Neural progenitor cell (in vitro differentiated cells): ENCODE measurements at places on chromosomes 5 and 9.

DNA sequence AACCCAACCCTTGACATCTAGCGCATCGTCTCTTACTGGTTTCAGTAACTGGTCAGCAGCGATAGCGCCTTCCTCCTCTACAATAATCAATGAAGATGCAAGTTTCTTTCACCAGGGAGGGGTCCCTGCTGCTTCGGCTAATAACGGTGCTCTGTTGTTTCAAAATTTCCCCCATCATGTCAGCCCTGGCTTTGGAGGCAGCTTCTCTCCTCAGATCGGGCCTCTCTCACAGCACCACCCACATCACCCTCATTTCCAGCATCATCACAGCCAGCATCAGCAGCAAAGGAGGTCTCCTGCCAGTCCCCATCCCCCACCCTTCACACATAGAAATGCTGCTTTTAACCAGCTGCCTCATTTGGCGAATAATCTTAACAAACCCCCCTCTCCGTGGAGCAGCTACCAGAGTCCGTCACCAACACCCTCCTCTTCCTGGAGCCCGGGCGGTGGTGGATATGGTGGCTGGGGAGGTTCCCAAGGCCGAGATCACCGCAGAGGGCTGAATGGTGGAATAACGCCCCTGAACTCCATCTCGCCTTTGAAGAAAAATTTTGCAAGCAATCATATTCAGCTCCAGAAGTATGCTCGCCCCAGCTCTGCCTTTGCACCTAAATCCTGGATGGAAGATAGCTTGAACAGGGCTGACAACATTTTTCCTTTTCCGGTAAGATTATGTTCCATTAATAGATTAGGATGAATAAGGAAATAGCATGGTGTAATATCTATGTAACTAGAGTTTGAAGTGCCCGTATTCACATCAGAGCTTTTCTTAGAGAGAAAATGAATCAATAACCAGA, 2.2 kb downstream of the CPEB4 start:
- DNase-seq = peak; percentile 23

DNA sequence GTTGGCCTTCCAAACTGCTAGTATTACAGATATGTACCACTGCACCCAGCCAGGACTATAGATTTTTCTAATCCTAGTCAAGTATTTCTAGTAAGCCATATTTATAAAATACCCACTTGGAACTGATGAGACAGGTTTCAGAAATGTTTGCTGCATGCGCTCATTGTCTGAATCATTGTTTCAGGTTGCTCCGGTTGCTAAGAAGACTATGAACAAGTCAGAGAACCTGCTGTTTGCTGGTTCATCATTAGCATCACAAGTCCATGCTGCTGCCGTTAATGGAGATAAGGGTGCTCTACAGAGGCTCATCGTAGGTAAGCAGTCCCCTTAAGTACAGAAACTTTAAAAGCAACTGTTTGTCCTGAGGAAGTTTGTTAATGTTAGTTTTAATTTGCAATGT, 5.3 kb downstream of the INVS start:
- no peak for DNase-seq

DNA sequence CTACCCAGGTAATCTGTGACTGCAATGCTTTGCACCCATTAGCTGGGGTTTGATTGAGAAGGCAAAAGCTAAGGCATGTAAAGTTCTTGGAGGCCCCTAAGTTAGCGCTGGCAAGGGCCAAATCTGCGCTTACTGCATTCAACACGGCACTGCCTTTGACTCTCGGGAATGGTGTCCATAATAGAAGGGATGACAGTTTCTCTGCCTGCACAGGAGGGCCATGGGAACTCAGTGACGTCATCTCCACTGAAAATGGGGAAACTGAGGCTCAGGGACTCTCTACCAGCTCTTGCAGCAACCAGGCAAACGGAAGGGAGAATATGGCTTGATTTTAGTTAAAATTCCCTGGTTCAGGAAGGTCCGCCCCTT, 487 bp downstream of the SPATA24 start:
- DNase-seq = no peak

GRCh38 chr9:72674961-72675360, 153.6 kb downstream of the TMC1 start:
- no peak for DNase-seq

- no peak for DNase-seq
Observed at GRCh38 chr9:114893221-114894010, 37.0 kb downstream of the TNFSF8 start.

DNA sequence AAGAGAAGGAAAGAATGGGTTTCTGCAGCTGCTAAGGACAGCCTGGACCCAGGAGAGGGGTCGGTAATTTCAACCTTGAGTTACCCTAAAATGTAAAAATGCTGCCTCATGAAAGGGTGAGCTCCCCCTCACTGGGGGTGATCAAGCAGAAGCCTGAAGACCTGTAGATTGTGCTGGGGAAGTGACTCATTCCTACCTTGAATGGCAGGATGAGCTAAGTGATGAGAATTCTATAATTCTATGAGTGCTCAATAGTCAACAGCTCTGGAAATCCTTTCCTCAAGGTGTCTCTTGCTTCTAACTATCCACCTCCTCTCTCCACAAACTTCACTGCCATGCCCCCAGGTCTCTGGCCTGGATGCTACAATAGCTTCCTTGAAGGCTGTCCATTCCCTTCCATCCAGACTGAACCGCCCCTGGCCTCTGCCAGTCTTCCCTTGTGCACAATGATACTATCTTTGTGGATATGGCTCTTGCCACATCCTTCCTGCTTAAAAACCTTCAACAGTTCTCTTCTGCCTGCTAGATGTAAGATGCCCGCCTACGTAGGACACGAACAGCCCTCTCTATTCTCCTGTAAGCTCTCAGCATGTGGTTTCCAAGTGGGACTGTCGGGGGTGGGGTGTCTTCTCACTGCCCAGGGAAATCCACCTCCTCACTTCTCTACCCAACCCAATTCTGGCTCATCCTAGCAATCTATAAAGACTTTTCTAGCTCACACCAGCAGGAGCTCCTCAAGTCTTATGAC, 50.6 kb downstream of the PTPN3 start:
- no peak for DNase-seq

DNA sequence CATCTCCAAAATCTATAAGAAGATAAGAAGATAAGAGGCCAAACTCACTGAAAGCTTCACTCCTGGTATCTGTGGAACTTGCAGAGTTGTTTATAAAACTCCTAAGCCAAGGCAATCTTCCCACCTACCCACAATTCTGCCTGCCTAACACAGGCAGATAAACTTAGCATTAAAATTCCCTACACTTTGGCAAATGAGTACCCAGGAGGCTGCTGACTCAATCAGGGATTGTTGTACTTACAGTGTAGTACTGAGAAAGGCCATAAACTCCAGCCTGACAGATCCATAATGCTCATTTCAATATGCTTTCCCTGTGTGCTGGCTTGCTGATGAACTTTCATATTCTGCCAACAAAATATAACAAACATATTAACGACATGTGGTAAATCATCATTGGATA, 725.2 kb downstream of the BRINP1 start:
- no peak for DNase-seq
